Thoracic aorta (tissue), 2 donors: ENCODE measurements at places on chromosomes 7 and 10. TPM values are rescaled to one million over a fixed set of nuclear protein-coding genes. Genes with fewer than 3 reads are reported as not detected.

ADAMTS14 gene
- not detected for total RNA-seq

HEPACAM2 gene
- total RNA-seq: not detected

GSTK1 gene
- 148 TPM for total RNA-seq

CYP26C1 gene
- not detected for total RNA-seq

AMPH gene
- 5.9 TPM for total RNA-seq

SFRP4 gene
- total RNA-seq: 53.3 TPM

NRCAM gene
- total RNA-seq: 3.3 TPM

HABP2 gene
- not detected for total RNA-seq

CCDC172 gene
- total RNA-seq: not detected

PNLIP gene
- 1.7 TPM for total RNA-seq

PRKAR2B gene
- total RNA-seq: 5.3 TPM

DNA sequence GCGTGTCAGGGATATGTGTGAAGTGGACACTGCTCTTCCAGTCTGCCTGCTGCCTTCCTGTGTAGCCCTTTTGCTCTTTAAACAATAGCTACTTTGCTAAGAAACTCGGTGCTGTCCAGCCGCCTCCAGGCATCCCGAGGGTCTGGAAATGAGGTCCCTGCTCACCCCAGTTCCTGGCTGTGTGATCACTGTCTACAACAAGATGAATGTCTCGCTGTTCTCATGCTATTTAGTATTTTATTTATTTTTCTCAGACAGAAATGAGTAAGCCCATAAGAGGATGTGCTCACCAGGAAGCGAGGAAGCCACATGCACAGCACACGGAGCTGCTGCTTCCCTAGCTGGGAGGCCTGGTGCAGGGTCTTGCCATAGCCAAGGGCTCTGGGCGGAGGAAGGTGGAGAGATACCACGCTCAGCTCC lies 167.0 kb upstream of the PITRM1 start:
- no peak for DNase-seq

- DNase-seq: no peak
These were observed 18.6 kb downstream of the PPP1R3C start for GRCh38 chr10:91614225-91614624.

- DNase-seq: no peak
These were observed 50.1 kb downstream of the GNAI1 start for GRCh38 chr7:80184693-80185092.

GRCh38 chr10:132270256-132270655 lies 37.5 kb downstream of the STK32C start:
- DNase-seq: no peak

DNA sequence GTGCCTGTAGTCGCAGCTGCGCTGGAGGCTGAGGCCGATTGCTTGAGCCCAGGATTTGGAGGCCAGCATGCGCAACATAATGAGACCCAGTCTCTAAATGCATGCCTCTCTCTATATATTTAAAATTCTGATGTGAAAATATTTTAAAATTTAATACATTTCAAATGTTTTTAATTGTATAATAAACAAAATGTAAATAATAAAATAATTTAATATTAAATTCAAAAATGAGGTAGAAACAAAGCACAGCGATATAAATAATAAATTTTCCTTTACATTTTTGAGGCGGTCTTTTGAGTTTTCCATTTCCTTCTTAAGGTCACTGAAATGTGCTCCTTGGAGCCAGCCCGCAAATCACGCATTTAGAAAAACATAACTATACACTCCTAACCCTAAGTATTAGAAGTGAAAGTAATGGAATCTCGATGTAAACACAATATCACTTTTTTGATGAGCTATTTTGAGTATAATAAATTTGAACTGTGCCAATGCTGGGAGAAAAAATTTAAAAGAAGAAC lies 523 bp upstream of the CDK1 start:
- DNase-seq: no peak

GRCh38 chr7:20484356-20484755 lies 131.1 kb upstream of the ABCB5 start:
- no peak for DNase-seq

DNA sequence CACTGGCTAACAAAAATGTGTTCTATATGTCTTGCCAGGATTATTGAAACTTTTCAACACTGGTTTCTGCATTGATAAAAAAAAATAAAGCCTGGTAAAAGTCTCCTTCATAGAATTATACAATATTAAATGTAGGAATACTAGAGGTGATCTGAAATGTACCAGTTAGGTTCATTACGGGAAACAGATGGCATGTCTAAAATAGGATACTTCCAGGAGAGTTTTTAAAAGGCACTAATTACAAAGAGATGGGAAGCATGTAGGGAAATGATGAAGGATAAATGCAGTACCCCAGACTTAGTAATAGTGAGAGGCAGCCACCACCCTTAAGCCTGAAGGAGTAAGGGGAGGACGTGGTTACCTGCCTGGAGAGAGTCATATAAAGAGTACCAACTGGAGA lies 107.0 kb upstream of the NPSR1 start:
- no peak for DNase-seq

- peak; percentile 9 for DNase-seq
These were observed 82.7 kb upstream of the C1GALT1 start for GRCh38 chr7:7099584-7100014.

DNA sequence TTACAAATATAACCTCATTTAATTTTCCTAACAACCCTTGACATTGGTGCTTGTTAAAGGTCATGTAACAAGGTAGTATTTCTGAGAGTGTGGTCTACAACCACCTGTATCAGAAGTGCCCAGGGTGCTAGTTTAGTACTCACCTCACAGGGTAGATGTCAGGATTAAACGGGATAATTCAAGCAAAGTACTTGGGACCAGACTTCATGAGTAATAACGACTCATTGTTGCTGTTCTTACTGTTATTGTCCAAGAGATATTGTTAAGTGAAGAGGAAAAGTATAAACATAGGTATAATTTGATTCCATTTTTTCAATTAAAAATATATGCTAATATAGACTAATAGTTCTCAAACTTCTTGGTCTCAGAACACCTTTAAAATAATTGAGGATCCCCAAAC lies 179.3 kb downstream of the WNT2 start:
- no peak for DNase-seq

DNA sequence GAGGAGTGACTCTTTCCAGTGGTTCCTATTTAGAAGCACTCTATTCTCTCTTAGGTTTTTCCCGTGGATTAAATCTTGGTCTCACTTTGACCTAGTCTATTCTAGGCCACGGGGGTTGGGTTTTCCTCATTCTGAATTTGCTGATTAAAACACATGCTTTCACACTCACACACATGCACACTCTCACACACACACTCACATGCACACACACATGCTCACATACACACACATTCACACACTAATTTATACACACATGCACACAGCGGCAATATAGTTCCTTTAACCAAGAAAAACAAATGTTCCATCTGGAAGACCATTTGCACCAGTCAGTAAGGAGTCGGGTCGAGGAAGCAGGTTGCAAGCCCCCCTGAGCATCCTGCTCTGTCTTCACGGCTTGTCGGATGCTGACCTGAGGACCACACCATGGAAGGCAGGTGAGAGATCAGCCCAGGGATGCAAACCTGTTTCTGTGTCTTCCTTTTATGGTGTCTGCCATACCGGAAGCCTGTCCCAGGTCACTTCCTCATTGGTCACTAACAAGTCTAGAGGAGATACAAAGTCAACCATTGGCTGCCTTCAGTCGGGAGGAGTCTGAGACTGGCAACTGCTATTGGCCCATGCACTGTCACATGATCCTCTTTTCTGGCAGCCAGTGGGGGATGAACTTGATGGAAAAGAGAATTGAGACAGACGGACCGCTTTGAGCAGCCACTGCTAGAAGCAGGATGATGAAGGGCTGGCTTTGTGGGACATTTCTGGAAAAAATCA lies 330.8 kb downstream of the FGFR2 start:
- no peak for DNase-seq

DNA sequence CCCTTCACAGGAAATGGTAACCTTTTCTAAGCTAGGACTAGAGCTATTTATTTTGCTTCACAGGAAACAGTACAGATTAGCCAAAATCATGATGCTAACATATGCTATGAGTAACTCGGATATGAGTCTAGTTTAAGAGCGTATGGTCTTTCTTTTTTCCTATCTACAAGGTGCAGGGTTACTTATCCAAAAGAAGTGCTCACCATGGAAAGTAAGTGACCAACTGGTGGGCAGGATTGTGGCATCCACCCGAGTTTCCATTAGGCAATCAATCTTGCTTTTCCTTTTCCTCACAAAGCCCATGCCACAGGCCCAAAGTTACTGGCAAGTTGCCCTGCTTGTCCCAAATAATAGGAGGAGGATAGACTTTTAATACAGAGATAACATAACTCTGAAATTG lies 765.1 kb upstream of the POM121L12 start:
- no peak for DNase-seq

GRCh38 chr10:45404087-45404769 lies 30.2 kb downstream of the ALOX5 start:
- no peak for DNase-seq

DNA sequence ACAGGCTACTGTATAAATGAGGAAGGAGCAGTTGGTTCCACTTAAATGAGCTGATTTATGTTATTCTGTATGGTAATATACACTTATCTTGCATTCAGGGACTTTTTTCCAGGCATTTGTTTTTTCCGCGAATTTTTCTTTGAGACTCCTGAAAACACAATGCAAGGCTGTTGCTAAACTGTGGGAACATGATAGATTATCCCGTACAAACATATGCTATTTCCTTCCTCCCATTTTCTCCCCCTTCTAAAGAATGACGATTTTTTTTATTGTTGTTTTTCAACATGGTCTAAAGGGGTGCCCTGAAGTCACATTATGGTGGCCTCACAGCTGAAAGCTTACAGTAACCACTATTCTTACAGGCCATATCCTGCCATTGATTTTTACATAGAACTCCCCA lies 523.9 kb upstream of the NRP1 start:
- DNase-seq: no peak

DNA sequence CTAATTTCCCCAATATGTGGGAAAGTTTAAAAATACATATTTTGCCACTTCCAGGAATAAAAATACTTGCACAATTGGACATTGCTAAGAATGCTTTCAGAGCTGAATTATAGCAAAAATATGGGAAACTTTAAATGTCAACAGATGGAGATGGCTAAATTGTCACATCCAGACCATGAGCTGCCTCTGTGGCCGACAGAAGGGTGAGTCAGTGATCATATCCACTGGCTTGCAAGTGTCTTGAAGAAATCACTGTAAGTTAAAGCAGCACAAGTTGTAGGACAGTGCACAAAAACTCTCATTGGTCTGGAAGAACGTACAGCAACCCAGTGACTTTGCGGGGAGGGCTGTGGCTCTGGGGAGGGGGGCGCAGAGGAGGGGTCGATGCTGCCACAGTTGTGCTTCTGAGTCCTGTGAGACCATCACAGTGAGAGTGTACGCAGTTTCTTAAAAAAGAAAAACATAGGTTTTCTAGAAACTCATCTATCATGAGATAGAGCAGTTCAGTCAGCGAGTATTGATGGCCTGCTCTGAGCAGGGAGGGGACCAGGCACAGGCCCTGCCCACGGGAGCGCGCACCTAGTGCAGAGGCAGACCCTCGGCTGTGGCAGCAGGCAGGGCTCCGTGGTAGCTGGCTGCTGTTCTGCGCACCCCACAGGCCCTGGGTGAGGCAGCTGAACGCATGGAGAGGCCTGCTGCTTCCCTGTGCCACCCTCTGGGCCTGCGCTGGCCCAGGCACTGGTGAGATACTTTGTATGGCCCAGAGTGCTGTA lies 25.5 kb downstream of the LRRC27 start:
- no peak for DNase-seq

DNA sequence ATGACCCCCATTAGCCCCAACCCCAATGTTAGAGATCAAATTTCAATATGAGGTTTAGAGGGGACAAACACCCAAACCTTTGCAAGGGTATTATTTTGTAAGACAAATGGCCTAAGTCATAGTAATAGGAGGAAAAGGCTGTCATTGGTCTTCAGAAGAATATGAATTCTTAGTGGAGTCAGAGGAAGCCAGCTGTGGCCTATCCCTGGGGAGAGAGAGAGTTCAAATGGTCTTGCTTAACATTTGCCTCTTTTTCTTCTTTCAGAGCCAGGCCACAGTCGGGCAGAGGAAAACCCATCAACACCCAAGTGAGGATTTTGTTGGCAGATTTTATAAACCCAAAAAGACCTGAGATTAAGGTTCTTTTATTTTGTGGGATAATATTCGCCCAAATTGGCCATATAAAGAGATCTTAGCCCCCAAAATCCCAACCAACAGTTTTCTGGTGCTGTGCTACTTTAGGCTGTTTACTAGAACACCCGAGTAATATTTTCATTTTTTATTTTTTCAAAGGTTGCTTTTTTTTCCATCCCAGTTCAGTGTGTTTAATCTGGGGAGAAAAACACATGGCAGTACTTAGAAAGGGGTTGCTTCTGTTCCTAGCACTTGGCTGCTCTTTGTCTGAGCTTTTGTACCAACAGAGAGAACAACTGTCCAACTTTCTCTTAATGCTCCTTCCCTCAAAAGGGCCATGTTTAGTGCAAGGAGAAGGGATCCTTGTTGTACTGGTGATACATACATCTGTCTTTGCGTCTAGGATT lies 26.8 kb upstream of the ARMC3 start:
- no peak for DNase-seq

DNA sequence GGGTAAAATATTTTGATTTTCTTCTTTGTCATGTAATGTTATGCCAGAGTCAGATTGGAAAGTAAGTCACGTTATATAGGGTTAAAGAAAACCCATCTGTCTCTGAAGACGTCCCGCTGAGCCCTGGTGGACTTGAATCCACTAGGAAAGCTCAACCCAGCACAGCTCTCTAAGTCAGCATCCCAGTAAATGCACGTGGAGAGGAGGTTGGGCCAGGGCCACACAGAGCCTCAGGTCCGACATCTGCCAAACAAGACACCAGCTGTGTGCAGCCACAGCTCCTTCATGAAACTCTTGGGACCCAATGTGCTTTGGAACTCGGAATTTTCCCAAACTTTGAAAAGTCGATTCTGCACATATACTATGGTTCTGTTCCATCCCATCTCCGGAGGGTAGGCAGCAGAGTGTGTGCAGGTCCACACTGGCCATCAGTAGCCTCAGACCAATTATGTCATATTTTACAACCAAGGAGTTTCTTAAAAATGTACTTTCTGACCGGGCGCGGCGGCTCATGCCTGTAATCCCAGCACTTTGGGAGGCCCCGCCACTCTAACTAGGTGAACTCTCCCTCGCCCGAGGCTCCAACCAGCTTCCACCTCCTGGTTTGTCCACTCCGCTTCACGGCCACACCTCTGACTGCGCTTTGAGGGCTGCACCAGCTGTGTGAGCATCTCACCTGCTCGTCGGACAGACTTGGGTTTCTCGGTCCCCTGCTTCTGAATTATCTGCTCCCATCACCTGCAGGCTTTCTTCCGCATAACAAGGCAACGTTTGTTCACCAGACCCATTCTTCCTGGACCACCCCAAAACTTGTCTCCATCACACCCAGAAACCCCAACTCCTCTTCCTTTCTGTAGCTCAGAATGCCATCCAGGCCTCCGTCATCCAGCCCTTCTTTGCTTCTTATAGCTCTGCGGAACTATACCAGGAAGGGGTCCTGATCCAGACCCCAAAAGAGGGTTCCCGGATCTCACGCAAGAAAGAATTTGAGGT lies 29.7 kb upstream of the DNAJB6 start:
- no peak for DNase-seq
